ENCODE measurements at places on chromosomes 7 and 10.
A peak's percentile ranks its signal among the peaks of the same experiment; 100 is the strongest.

DNA sequence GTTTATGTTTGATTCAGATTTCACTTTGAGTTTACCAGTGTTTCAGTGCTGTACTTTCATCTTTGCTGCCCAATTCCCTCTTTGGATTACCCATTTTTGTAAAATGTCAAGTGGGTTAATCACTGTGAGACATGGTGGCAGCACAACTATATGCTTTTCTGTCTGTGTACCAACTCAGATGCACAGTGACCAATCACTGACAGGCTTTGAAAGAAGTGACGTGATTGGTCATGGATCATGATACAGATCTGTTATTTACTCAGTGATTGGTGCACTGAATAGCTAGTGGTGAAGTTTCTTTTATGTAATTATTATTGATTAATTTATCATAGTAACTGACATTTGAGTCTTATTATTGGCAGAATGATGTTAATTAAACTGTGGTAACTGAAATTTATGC is 126.9 kb downstream of the SDK1 start:
- DNase-seq: no peak

GRCh38 chr10:89785095-89785494 is 83.7 kb downstream of the KIF20B start:
- no peak for DNase-seq

DNA sequence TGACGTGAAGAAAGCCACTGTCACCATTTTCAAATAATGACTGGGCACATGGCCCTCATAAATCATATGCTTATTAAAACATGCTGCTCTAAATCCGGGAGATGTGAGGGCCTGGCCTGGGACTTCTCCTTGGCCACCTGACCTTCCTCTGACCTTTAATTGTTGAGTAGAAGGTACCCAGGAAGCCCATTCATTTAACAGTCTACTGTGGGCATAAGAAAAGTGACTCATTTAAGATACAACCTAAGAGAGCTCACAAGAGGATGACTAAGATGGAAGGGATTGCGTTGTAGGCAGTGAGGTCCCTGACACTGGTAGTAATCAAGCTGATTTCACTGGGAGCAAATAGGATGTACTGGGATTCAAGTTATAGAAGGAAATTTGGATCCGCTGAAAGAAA is 203.4 kb upstream of the GPR26 start:
- DNase-seq: no peak

- DNase-seq: no peak
Measured at GRCh38 chr7:94212160-94212559, 182.5 kb upstream of the COL1A2 start.

- DNase-seq: no peak
Measured at GRCh38 chr10:103600956-103601569, 107.6 kb downstream of the NEURL1 start.

GRCh38 chr10:118840071-118840775 is 85.5 kb upstream of the CACUL1 start:
- DNase-seq: peak; percentile 59

GRCh38 chr10:49119746-49120145 is 4.4 kb upstream of the VSTM4 start:
- DNase-seq: no peak

DNA sequence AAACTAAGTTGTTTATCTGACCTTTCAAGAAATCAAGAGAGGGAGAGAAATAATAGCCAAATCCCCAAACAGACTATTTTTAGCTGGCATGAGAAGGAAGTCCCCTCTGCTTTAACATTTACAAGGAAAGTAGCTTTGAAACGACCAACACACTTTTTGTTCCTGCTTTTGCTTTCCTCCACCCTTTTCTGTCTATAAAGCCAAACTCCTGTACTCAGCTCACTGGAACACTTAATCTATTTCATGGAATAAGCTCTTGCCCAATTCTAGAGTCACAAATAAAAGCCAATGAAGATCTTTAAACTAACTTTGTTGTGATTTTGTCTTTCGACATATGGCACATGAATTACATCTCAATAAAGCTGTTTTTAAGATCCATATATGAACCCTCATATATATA is 86.8 kb upstream of the CCDC71L start:
- DNase-seq: no peak

- no peak for DNase-seq
Measured at GRCh38 chr7:149879271-149879743, 5.5 kb downstream of the ATP6V0E2 start.

DNA sequence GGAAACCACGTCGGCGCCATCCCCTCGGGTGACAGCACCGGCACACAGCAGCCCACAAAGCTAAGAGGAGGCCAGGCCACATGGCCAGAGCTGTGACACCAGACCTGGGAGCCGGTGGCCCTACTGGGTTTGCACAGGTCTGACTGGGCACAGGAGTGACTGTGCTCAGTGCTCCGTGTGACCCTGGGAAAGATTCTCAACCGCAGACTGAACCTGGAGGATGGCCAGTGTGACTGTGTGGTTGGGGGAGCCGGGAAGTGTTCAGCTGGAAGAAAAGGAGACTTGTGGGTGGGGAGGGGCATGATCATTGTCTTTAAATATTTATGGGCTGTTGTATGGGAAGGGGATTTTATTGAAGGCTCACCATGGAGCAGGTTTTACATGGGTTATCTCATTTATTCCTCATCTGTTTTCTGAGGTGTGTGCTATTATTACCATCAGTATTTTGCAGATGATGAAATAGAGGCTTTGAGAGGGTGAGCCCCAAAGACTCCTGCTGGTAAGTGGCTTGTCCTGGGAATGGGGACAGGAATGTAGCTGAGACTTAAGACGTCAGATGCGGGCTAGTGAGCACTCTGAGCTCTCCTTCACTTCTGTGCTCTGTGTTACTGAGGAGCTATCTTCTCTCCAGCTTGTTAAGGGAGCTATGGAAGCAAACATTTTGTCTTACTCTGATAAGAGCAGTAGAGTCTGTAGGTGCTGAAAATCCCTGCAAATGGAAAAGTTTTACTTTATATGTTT is 127.5 kb downstream of the TMEM178B start:
- no peak for DNase-seq
